ENCODE measurements at places on chromosomes 6 and 20.

DNA sequence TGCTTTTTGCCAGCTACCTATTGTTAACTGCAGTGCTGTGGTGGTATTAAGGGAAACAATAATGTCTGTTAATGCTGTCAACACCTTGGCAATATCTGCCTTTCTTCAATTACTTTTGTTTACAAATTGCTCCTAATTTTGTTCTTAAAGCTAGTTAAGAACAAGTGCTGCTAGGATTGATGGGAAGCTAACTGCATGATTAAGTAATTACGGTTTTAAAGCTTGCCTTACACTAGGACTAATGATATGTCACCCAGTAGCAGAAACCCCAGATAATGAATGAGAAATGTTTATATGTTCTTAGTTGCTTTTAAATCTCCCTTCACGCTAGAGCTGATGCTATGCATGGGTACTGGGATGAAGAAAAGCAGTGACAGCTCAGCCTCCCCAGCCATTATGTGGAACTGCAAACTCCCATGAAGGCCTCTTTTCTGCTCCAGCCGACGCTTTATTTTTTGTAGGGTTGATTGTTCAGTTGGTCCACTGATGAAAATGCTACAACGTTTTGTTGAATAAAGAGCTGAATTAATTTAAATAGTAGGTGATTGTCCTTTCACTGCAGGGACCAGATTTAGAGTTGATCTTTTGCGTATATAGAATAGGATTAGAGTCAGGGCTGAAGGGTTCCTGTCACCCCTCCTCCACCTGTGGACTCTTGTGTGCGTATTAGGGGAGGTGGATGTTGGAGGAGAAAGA lies 610.5 kb downstream of the TFAP2B start:
- DNase-seq: no peak

DNA sequence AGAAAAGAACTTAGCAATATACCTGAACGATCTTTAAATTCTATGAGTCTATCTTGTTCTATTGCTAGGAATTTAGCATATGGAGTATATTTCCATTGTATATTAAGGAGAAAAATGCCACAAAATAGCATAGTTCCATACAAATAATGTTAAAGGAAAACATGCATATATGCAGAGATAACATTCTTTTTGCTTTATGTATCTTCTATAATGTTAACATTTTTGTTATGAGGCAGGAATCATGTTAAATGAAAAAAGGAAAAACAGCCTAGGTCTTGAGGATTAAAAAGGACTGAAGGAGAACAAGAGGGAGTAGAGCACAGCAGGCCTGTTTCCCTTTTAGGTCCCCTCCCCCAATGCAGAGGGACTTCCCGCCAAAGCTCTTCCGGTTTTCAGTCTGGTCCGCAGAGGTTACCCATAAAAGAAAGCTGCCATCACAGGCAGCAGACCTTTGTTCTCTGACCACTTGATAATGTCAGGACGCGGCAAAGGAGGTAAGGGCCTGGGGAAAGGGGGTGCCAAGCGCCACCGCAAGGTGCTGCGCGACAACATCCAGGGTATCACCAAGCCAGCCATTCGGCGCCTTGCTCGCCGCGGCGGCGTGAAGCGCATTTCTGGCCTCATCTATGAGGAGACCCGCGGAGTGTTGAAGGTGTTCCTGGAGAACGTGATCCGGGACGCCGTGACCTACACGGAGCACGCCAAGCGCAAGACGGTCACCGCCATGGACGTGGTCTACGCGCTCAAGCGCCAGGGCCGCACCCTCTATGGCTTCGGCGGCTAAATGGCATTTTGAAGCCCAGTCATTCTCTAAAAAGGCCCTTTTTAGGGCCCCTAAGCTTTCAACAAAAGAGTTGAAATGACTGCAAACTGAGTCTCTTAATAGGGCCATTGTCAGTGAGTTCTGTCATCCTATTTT lies 108.4 kb upstream of the PRSS16 start:
- peak; percentile 82 for DNase-seq

DNA sequence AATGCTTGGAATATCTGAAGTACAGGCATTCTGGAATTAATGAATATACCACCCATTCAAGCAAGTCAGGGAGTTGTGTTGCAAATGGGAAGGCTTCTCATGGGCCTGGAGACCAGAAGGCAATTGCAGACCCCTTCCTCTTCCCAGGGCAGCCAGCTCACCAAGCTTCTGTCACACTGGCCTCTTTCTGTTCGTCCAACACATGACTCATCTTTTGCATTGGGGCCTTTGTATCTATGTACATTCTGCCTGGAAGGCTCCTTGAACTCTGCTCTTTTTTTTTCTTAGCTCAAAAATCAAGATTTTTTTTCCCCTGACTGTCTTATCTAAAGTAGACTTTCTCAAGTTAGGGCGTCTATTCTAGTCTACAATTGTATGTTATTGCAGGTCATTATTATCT lies 132.9 kb upstream of the MYLIP start:
- DNase-seq: no peak

DNA sequence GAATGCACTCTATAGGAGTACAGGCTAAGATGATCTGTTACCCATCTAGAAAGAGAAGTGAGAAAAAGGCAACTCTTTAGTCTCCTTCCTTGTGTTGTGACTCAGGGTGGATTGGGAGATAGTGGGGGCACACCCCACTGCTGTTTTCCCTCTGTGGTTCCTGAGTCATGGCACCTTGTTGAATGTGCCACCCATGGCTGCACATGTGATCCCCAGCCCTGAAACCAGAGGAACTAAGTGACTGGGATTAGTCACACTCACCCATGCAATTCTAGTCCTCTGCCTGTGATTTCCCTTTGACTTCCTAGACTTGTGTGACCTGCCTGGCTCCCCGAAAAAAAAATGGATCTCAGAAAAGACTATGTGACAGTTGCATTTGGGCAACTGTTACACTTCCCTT lies 48.6 kb upstream of the HTR1B start:
- DNase-seq: no peak

GRCh38 chr6:98118397-98119045 lies 715.9 kb upstream of the POU3F2 start:
- no peak for DNase-seq

DNA sequence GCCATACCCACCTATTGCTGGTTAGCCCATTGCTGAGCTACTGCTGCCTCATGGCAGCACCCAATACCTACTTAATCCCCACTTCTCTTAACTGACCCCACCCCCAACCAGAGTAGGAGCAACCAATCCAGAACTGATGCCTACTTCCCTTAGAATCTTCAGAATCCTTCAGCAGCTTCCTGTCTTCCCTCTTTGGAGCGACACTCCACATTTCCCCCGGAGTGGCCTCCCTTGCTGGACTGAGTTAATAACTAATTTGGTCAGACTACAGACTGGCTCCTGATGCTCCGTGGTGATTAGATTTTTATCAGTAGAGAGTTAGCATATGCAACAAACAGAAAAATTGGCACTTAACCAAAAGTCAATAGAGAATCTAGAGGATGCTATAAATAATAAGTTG lies 51.2 kb upstream of the UBR2 start:
- no peak for DNase-seq

DNA sequence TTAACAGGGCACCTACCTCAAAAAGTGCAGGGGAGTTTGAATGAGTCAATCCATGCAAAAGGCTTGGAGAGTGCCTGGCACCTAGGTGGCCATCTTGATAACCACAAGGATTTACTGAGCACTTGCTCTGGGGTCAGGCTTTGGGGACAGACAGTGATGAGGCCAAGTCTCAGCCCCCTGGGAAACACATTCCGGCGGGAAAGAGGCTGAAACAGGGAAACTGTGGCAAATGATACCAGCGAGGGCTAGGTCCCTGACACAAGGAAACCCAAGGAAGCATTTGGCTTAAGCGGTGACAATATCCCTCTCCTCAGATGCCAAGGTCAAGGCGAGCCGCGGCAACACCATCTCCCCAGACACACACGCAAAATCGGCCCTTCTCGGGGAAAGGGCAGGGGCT lies 527 bp upstream of the DOK5 start:
- no peak for DNase-seq

DNA sequence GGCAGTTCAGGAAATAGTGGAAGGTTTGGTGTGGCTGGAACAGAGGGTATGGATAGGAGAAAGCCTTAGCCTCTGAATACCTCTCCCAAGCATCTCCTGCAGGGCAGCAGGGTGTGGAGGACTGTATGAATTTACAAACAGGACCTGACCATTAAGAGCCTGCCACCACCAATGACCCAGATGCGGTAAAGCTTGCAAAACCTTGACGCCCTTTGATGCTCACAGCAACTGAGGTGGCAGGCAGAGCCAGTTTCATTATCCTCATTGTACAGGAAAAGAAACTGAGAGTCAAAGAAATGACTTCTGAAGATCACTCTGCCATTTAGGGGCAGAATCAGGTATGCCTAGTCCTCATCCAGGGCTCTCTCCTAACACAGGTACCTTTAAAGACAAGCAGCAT lies 2.4 kb downstream of the HM13 start:
- DNase-seq: no peak

DNA sequence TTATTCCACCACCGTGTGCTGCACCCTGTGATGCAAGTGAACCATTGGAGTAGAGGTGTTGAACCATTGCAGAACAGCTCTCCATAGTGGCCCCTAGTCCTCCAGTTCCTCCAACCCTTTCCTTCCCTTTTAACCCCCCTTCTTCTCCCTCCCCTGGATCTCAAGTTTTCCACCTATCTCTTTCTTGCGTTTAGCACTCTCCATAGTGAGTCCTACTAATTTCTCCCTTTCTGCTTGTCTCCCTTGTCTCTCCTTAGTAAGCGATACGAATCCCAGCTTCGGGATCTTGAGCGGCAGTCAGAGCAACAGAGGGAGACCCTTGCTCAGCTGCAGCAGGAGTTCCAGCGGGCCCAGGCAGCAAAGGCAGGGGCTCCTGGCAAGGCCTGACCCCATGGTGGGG lies 1.1 kb downstream of the PFDN6 start:
- DNase-seq: no peak

- DNase-seq: no peak
Observed at GRCh38 chr20:31573555-31574321, 31.4 kb upstream of the ID1 start.

- DNase-seq: no peak
Observed at GRCh38 chr6:131250122-131250521, 114.9 kb downstream of the AKAP7 start.

DNA sequence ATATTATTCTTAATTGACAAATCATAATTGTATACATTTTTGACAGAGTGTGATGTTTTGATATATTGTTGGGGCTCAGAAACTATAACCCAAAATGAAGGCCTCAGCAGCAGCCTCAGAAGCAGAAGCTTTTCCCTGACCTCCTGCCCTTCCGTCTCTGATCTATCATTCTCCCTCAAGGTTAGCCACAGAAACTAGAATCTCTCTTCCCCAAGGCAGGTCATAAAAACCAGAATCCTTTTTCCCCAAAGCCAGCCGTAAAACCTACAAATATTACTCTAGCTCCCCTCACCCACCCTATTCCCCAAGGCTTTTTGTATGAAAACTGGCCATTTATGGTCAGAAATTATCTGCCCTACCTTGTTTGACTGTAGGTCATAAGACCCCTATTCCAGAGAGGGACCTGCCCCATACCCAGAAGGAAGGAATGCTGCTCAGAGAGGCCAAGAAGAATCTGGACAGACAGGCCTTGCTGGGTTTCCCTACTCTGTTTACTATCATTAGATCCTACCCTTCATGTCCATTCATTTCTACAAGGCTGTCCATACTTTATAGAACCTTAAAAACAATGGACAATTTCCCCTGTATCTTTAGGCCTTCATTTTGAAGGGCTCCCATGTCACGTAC lies 14.5 kb downstream of the OR2B2 start:
- no peak for DNase-seq

DNA sequence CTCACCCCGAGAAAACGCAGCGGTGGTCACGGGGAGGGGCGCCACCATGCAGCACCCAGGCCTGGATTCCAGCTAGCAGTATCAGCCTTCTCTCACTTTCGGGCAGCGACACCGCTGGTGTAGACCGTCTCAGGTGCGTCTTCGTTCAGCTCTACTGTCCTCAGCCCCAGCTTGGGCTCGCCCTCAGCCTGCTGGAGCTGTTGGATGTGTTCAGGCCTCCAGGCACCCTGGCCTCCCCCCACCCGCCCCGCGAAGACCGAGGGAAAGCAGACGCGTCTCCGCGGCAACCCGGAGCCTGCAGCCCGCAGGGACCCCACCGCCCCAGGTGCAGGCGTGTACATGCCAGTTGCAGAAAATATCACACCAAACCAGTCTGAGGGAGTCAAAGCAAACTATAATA lies 60.8 kb upstream of the CARMIL1 start:
- DNase-seq: no peak

DNA sequence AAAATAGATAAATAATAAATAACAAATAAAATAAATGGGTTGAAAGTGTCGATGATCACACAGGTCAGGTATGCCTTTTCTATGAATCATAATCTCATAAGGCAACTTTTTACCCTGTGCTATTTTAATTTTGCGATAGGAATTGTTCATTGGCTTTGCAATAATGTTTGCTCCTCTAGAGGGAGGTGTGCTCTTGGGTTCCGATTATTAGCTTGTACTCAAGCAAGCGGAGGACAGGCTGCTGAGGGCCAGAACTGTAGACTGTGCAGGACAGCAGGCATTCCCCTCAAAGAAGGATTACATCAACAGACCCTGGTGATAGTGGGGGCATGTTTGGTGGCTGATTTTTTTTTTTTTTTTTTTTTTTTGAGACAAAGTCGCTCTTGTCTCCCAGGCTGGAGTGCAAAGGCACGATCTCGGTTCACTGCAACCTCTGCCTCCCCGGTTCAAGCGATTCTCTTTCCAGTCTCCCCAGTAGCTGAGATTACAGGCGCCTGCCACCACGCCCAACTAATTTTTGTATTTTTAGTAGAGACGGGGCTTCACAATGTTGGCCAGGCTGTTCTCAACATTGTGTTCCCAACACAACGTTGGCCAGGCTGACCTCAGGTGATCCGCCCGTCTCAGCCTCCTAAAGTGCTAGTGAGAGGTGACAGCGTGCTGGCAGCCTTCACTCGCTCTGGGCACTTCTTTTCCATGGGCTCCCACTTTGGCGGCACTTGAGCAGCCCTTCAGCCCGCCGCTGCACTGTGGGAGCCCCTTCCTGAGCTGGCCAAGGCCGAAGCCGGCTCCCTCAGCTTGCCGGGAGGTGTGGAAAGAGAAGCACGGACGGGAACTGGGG lies 35.6 kb downstream of the RIOK1 start:
- DNase-seq: no peak

DNA sequence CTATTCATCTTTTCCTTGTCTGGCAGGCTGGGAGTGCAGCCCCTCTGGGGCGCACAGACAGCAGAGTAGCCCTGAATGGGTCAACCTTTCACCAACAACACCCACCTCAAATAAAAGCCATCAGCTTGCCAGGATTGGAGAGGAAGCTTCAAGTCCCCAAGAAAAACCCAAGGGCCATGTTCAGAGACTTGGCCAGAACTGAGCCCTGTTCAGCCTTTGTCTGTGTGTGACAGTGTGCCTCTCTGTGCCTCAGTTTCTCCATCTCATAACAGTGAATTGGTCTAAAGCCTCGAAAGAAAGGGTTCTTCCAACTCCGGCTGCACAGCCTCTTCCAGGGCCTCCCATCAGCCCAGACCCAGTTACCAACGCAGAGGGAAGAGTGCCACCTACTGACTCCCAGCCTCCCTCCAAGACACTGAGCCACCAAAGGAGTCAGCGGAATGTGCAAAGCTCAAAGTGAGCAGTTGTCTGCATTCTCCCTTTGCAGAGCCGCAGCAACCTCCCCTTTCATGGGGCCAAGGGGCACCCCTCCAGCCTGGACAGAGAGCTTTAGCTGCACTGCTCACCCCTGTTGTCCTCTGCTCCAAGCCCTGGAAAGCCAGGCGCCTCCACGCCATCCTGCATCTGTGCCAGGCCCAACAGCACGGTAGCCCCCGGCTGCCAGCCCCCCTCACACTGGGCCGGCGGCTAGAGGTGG lies 82.7 kb upstream of the TOP1 start:
- DNase-seq: peak; percentile 24
